ENCODE measurements at places on chromosomes 4 and X.

- no peak for DNase-seq
These were observed 9.9 kb downstream of the PPAT start for GRCh38 chr4:56425518-56425917.

GRCh38 chr4:80529026-80529425, 193.5 kb downstream of the CFAP299 start:
- DNase-seq, result no peak

GRCh38 chr4:122798101-122798500, 28.5 kb upstream of the FGF2 start:
- no peak for DNase-seq

DNA sequence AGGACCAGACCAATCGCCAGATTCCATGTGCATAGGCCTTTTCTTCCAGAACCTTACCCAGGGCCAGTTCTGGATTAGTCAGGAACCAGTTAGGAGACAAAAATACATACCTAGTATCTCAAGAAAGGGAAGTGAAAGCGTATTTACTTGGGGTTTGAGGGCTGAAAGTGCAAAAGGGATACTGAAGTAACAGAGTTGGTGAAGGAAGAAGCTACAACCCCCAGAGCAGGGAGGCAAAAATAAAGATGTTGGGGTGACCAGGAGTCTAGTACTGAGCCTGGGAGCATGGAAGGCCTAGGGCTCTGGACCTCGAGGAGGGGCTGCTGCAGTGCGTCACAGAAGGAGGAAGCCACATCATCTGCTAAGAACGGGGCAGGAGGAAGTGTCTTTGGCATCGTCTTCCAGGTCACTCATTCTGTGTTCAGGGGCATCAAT, 38.3 kb downstream of the TKTL1 start:
- no peak for DNase-seq

DNA sequence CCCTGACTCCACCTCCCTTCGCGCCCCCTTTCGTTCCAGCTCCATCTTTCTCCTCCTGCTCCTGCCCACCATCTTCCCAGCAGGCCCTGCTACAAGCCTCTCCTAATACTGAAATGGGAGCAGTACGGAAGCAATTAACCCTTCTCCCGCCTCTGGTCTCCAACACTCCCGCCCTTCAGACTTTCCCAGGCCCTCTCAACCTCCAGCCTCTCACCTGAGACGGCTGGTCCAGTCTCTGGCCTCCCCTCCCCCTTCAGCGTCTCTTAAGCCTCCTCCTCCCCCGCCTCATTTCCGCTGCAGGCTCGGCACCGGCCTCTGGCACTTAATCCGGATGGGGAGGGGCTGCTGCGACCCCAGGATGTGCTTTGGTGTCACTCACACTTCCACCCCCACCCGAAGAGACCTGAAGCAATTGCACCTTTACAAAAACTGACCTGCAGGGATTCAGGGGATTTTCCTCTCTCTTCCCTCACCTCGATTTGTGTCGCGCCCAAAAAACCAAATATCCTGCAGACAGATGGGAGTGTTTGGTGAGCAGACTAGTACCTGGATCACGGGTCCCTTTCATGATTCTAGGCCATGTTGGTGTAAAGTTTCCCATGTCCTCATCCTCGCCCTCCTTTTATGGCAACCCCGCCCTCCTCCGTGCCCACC, 657 bp downstream of the TCEAL8 start:
- no peak for DNase-seq

DNA sequence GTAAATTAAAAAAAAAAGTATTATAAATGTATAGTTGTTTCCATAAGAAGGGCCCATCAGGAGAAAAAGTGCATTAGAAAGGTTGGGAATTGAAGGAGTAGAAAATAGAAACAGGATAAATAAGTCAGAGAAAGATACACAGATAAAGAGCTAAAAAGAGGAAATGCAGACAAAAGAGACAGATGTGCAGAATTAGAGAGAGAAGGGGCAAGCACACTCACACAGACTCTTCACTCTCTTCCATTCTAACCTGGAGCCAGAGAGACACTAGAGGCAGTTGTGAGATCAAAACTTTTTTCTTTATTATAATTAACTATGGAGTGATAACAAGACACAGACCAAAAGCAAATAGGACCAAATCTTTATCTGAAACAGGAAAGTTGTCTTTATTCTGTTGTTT, 134.1 kb downstream of the CEP135 start:
- DNase-seq, result no peak

GRCh38 chr4:37999000-37999716, 39.0 kb downstream of the PTTG2 start:
- DNase-seq, result no peak

DNA sequence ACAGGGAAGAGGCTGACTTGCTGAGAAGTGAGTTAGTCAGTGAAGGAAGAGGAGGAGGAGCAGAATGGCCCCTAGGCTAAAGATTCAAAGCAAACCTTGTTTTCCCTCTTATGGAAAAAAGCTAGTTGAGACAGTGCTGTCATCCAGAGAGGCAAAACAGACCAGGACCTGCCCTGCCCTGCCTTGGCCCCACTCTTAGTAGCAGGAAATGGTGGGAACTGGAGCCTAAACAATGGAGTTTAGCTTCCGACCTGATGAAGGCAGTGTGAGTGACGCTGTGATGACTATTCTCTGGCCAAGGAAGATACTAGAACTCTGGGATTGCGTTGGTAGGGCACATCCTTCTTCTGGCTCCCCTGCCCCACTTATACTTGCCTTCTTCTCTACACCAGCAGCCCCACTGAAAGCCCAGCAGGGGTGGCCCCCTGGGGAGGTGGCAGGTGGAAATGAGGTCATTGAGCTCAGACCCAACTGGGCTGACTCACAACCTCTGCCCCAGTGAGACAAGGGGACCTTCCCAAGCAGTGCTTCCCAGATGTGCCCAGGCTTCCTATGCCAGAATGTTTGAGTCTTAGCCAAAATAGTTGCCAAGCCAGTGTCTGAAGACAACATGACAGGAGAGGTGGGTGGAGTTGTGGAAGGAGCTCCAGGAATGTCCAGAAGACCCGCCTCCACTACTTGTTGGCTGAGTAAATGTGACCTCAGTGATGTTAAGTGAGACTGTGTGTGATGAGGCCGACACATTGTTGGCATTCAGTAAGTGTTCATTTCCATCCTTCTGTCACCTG, 38.8 kb downstream of the MSN start:
- no peak for DNase-seq

DNA sequence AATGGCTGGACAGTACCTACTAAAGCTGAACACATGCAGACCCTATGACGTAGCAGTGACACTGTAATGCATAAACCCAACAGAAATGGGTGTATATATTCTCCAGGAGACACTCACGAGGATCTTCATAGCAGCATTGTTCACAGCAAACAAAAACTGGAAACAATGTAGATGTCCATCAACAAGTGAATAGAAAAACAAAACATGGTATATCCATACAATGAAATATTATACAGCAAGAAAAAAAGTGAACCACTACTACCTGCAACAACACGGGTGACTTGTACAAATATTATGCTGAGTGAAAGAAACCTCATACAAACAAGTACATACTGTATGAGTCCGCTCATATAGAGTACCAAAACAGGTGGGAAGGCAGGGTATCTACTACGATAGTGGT, 16.5 kb downstream of the ARHGEF6 start:
- no peak for DNase-seq

GRCh38 chrX:11244636-11245035, 48.6 kb upstream of the AMELX start:
- DNase-seq, result no peak

DNA sequence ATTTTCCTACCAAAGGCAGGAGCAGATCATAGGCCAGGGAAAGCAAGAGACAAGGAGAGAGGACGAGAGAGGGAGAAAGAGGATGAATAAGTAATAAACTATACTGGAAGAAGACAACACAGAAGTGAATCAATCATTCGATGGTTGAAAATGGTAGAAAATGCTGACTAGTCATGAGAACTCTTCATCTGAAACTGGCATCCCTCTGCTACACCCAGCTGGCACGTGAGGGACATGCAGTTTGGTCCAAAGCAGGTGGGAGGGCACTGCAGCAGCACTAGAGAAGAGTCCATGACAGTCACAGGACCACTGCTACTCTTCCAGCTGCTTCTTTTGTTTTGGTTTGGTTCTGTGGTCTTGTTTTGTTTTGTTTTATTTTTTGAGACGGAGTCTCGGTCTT, 74.1 kb downstream of the AFAP1 start:
- DNase-seq, result no peak

- DNase-seq, result no peak
These were observed 212.7 kb downstream of the SOX3 start for GRCh38 chrX:140292188-140292587.

GRCh38 chrX:9659571-9660195, 106.0 kb downstream of the GPR143 start:
- no peak for DNase-seq

DNA sequence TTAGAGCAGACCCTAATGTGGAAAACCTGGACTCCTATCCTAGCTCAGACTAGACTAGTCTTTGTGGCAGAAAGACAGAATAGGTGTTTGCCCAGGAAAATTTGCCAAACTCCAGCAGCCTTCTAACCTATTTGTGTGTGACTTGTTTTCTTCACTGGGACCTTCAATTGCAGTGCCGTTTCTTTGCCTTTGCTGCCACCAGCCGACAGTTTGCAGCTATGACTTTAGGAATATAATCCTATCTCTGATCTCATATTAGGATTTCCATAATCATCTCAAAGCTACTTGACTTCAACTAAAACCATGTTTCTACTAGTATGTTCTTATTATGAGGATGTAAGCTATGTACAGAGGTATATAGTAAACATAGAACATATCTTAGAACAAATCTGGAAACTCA, 60.2 kb upstream of the PGAM4 start:
- no peak for DNase-seq

- DNase-seq, result no peak
These were observed 458.0 kb upstream of the NWD2 start for GRCh38 chr4:36786519-36786918.

- DNase-seq, result no peak
These were observed 194.0 kb downstream of the PDGFRA start for GRCh38 chr4:54423066-54423465.

DNA sequence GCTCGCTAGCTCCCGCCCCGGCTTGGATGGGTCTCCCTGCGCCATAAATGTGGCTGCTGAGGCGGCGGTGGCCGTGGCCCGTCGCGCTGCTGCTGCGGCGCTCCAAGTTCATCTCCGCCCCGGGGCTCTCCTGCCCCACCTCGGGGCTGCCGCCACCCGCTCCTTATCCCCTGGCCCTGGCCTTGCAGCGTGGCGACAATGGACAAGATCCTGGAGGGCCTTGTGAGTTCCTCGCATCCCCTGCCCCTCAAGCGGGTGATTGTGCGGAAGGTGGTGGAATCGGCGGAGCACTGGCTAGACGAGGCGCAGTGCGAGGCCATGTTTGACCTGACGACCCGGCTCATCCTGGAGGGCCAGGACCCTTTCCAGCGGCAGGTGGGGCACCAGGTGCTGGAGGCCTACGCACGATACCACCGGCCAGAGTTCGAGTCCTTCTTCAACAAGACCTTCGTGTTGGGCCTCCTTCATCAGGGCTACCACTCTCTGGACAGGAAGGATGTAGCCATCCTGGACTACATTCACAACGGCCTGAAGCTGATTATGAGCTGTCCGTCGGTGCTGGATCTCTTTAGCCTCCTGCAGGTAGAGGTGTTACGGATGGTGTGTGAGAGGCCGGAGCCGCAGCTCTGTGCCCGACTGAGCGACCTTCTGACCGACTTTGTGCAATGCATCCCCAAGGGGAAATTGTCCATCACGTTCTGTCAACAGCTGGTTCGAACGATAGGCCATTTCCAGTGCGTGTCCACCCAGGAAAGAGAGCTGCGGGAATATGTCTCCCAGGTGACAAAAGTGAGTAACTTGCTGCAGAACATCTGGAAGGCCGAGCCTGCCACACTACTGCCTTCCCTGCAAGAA, 763 bp downstream of the USP38 start:
- DNase-seq, result no peak

DNA sequence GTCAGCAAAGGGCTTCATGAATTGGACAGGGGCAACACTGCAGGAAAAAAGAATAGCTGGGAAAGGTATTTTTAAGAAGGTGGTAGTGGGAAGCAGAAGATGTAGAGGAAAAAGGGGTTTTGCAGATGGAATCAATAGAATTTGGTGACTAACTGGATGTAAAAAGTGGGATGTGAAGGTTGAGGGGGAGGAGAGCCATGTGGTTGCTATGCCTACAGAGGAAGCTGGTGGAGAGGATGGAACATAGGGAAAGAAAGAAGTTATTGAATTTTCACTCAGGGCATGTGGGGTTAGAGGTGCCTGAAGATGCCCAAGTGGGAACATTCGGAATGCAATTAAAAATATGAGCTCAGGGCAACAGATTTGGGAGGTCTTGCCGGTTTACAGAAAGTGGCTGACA, 33.0 kb downstream of the REELD1 start:
- DNase-seq, result no peak

DNA sequence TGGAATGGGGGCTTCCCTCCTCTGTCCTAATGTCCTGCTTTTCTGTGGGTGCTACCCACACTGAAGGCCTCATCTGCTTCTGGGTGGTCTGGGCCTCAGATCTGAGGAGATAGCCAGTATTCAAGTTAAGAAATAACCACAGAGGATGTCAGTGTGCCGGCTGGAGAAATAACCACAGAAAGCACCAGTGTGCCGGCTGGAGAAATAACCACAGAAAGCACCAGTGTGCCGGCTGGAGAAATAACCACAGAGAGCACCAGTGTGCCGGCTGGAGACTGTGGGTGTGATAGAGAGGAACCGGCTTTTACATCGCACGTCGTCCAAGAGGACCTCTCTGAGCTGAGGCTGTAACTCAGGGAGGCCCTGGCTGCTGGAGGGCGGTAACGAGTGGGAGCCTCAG, 65.7 kb upstream of the PSAPL1 start:
- no peak for DNase-seq

DNA sequence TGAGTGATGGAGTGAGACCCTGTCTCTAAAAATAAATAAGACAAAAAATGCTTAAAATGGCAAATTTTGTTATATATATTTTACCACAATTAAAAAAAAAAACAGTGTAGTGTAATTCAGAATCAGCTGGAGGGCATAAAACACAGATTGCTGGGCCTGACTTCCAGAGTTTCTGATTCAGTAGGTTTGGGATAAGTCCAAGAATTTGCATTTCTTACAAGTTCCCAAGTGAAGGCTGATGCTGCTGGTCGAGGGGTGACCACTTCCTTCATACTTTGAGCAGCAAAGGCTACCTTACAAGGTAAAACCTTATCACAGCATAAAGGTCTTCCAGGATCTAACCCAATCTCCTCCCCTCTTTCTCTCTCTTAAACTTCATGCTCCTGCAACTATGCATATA, 40.7 kb downstream of the KLHL8 start:
- DNase-seq, result no peak

DNA sequence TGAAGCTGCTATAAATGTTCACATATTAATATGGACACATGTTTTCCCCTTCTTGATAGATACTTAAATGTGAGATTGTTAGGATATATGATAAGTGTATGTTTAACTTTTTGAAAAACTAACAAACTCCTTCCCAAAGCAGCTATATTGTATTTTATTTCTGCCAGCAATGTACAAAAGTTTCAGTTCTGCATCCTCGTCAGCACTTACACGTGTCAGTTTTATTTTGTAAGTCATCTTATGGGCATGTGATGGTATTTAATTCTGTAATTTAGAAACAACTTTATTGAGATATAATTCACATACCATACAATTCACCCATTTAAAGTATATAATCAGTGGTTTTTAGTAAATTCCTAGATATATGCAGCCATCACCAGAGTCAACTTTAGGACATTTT, 31.6 kb downstream of the RAPGEF2 start:
- DNase-seq, result no peak
